CMK (cell line): ENCODE measurements at places on chromosomes 1 and 21.

- peak; percentile 18 for DNase-seq
Observed at GRCh38 chr1:150429805-150430204, 57.4 kb upstream of the TARS2 start.

DNA sequence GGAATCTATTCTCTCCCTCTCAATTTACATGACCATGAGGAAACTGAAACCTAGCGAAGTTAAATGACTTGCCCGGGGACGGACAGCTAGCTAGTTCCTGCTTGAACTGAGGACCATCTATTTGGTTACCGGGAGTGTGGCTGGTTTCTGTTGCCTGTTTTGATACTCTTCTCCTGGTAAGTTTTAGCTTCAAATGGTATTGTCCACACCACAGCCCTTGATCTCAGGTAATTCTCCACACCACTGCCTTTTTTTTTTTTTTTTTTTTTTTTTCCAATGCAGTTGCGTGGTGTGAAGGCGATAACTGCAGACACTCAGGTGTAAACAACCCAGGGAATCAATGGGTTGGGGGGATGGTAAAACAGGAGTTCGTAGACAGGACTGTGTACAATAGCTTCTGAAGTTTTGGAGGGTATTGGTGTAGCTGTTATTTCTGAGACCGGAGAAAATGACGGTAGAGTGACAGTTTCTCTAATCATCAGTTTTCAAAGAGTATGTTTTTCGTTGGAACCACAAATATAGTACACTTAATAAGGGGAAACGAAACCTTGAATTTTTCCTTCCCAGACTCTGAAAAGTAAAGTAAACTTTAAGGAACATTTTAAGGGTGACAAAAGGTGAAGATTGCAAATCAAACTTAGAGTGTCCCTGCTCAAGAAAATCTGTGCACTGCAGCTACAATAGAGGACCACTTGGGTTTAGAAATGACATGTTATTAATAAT is 125.3 kb upstream of the CACYBP start:
- no peak for DNase-seq

- no peak for DNase-seq
Observed at GRCh38 chr1:237416924-237417655, 375.1 kb downstream of the RYR2 start.

GRCh38 chr1:1153874-1154273 is 19.8 kb upstream of the TTLL10 start:
- DNase-seq, result no peak
